PC-9 (cell line): ENCODE measurements at places on chromosomes 16 and 17. TPM values are rescaled to one million over a fixed set of nuclear protein-coding genes. Genes with fewer than 3 reads are reported as not detected.

The ATP2A1 gene
- total RNA-seq = 8.3 and 10.7 TPM in 2 replicates

- DNase-seq = no peak
These were observed 27.2 kb downstream of the MOSMO start for GRCh38 chr16:22035153-22035552.

DNA sequence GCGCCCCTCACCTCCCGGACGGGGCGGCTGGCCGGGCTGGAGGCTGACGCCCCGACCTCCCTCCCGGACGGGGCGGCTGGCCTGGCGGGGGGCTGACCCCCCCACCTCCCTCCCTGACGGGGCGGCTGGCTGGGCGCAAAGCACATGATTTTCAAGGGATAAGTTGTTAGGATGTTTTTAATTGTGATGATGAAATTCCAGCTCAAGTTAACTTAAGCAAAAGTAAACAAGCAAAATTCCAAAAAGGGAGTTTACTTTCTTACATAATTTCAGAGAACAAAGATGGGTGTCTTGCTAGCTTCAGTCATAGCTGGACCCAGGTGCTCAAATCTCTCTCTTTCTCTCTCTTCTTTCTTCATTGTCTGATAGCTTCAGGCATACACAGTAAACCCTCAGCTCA, 33.6 kb upstream of the MED9 start:
- DNase-seq = no peak

The PRSS36 gene
- total RNA-seq = 4.1 and 6.8 TPM in 2 replicates

DNA sequence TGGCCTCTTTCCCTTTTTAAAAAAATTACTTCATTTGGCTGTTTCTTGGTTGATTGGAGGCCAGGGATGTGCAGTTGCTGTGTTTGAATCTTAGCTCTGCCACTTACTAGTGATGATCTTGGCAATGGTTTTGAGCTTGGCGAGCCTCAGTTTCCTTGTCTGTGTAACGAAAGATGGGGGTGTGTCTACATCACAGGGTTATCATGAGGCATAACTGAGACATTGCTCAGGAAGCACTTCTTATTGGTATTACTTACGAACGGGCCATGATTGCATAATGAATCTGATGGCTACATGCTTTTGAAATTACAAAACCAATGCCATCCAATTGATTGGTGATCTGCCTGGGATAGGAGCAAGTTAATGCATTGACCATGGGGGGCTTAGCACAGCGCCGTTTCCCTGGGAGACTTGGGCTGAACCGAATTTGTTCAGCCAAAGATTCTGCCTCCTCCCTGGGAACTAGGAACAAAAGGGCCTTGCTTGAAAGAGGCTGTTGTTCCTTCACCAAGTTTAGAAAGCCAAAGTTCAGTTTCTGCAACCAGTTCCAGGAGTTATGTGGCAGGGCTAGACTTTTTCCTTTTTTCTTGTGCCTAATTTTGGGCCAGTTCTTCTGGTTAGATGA, 21.9 kb downstream of the CMIP start:
- no peak for DNase-seq

The CCL1 gene
- not detected in 2 replicates for total RNA-seq

The CHST4 gene
- 2.4 and 3.1 TPM in 2 replicates for total RNA-seq

DNA sequence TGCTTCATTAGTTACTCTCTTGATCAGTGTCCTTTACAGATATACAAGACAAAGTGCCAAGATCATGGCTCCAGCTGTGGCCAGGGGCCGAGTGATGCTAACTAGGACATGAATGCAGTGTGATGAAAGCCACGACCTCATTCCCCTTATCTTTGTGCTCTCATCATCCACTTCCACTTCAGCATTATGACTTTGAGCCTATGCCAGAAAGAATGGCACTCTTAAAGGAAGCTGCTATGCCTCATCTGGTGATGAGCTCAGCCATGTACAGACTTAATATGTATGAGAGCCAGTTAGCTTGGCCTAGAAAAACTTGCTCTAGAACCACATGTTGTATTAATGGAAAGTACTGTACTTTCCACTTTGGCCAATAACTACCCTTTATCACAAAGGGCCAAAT, 179.1 kb downstream of the TOX3 start:
- no peak for DNase-seq

DNA sequence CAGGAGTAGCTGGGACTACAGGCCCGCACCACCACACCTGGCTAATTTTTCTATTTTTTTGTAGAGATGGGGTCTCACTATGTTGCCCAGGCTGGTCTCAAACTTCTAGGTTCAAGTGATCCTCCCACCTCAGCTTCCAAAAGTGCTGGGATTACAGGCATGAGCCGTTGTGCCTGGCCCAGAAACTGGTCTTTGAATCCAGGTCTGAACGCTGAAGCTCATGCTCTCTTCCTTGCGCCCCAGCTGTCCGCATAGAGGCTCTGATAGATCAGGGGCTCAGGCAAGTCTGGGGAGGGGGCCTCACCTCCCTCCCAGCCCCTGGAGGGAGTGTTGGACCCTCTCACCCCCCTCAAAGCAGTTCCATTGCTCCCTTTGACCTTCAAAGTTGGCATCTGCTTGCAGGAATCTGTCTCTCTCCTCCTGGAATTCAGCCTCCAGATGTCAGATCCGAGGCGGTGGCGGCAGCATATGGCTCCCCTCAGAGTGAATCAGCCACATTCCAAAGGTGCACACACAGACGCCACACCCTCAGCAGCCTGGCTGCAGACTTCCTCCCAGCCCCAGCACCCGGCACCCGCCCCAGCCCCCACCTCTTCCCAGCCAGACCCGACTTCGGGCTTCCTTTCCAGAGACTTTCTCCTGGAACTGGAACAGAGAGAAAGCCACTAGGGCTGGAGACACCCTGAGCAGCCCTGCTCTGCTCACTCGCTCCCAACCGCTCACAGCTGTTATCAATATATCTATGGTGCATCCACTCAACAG, 16.9 kb upstream of the GLIS2 start:
- peak; percentile 91 for DNase-seq

GRCh38 chr17:69438776-69439175, 24.3 kb downstream of the MAP2K6 start:
- no peak for DNase-seq

GRCh38 chr16:3935921-3936320, 55.4 kb upstream of the CREBBP start:
- no peak for DNase-seq
